Stimulated activated CD8-positive, alpha-beta memory T cell treated with anti-CD3 and anti-CD28 coated beads, Interleukin-4, amount 100 ng/mL, for 1 hour (primary cell): ENCODE measurements at places on chromosomes 6 and 20.

DNA sequence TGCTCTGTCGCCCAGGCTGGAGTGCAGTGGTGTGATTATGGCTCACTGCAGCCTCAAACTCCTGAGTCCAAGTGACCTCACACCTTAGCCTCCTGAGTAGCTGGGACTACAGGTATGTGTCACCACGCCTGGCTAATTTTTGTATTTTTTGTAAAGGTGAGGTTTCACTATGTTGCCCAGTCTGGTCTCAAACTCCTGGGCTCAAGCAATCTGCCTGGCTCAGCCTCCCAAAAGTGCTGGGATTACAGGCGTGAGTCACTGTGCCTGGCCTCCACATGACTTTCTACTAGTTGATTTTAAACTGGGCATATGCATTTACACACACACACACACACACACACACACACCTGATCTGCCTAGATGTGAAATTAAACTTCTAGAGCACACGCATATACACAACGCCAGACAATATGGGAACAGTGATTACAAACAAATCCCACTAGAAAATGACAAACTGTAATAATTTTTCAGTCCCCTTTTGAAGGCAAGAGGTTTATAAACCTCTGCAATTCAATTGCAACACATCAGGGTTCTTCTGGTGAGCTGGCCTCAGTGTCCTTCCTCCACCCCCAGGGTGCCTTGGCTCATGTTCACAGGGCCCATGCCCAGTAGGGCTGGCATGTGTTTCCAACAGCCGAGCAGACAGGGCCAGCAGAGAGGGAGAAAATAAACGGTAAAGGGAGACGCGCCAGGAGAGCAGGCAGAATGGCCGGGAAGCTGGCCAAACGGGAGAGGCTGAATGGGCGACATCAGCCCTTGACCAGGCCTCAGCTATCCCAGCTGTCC is 31.2 kb downstream of the PARD6B start:
- no peak for DNase-seq

GRCh38 chr6:75386050-75386770 is 101.6 kb upstream of the TMEM30A start:
- no peak for DNase-seq

DNA sequence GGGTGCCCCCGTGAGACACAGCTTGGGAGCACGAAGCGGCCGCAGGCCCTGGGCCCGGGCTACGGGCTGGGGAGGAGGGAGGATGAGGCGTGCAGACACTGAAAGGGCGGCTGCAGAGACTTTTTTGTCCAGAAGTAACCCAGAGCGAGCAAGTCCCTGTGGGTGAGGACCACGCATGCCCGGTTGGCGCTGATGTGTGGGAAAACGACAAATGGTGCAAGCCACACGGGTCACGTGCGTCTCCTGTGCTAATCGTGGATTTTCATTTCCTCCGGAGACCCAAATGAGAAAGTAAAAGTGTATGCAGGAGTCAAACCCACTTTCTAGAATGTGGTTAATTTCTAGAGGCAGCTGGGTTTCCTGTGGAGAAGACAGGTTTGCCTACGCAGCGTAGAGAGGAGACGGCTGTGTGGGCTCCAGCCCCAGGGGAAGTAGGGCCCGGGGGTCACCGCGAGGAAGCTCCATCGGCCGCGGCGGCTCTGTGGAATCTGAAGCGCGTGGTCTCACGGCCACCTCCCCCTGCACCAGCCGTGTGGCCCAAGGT is 19.0 kb downstream of the DLL1 start:
- no peak for DNase-seq

GRCh38 chr20:36485286-36485685 is 56.0 kb upstream of the MYL9 start:
- no peak for DNase-seq

DNA sequence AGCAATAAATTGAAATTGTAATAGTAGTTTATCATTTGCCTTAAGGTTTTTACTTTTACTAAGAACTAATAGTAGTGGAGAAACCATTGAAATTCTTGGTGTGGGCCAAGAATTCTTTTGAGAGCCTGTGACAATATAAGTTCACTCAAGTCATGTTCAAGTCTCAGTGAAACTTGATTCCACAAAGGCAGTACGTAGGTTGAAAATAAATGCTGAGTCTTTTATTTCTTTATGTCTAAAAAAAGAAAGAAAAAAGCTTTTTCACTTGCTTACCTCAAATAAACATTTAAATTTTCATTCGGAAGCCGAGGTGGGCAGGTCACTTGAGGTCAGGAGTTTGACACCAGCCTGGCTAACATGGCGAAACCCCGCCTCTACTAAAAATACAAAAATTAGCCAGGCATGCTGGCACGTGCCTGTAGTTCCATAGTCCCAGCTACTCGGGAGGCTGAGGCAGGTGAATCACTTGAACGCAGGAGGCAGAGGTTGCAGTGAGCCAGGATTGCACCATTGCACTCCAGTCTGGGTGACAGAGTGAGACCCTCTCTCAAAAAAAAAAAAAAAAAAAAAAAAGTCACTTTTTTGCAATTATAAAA is 57.8 kb upstream of the NELFCD start:
- no peak for DNase-seq

DNA sequence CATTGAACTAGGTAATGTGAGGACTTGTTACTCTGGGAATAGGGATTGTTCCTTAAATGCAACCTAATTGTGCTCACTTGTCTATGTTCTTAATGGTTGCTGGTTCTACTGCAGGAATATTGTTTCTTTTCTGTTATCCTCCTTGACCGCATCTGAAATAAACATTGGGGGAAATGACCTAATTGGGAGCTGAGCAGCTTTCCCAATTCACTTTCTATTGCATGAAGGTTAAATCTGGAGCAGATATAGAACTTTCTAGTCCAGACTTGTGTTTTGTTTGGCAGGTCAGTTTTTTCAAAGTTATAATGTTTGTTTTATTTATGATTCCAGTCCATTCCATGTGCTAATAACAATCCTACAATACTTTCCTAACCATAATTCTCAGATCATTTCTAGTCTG is 981.0 kb upstream of the CITED2 start:
- no peak for DNase-seq

GRCh38 chr6:129890164-129890563 is 29.0 kb upstream of the TMEM244 start:
- no peak for DNase-seq

DNA sequence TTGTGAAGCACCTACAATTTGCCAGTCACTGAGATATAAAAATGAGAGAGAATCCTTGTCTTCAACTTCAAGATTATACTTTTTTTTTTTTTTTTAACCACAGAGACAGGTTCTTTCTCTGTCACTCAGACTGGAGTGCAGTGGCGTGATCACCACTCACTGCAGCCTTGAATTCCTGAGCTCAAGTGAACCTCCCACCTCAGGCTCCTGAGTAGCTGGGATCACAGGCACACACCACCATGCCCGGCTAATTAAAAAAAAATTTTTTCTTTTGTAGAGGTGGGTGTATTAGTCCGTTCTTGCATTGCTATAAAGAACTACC is 51.6 kb upstream of the PMEPA1 start:
- DNase-seq = no peak

GRCh38 chr6:14655201-14656061 is 537.9 kb downstream of the CD83 start:
- DNase-seq = no peak

DNA sequence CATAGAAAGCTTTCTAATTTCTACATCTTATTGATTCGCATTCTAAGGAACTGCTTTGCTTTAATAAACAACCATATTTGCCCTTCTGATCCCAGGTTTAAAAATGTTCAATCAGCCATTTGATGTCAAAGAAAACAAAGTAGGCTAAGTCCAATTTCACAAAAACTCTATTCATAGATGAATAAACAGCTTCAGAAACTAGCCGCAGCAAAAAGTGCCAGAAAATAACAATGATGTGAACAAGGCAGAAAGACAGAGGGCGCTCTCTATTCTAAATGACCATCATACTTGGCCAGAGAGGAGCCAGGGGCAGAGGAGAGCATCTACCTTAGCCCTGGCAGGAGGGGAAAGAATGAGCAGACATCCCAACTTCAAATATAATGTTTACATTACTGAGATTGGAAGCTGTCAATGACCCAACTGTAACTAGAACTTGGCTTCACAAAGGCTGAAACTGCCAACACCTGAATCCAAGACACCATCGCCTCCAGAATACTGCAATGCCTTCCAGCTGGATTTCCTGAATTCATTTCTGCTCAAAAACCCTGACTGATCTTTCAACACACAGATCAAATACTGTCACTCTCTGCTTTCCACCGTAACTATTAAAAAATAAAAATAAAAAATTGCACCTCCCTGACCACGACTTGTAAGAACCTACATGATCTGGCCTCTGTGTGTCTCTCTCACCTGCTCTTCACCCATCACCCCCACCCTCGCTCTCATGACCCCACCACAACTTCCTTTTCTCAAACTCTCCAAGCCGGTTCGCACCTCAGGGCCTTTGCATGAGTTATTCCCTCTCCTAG is 9.5 kb downstream of the CNKSR3 start:
- DNase-seq = no peak

GRCh38 chr6:133621751-133622150 is 267.2 kb upstream of the TCF21 start:
- DNase-seq = no peak

DNA sequence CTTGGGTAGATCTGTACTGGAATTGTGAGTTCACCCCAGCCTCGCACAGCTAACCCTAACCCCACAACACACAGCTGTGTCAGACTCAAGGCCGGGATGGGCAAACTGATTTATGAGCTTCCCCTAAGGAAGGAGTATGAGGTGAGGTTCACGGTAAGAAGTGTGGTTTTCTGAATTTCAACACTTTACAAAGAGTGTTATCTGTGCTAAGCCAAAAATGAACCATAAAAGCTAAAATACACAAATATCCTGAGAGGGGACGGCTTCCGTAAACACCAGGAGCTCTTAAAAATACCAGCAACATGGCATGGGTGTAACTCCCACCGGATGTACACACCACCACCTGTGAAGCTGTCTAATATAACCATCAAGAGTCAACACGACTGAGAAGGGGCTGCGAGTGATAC is 101.2 kb downstream of the ATP9A start:
- no peak for DNase-seq

DNA sequence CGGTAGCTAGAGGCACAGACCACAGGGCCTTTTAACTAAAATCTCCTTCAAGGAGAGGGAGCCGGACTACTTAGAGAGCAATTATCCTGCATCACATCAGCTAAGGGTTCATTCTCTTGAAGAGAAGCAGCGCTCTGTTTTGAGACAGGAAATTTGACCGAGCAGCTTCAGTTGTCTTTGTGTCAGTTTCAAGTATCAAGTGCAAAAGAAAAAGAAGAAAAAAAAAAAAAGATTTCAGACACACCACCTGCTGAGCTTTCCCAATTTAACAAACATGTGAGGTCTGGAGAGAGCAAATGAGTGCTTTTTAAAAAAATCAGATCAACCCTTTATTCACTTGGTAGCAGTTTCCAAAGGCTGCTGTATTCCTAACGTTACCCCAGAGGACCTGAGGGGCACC is 273.5 kb upstream of the POU3F2 start:
- no peak for DNase-seq

- no peak for DNase-seq
These were observed 124.3 kb upstream of the CNR1 start for GRCh38 chr6:88290411-88290810.

GRCh38 chr6:52524918-52525317 is 51.9 kb downstream of the TRAM2 start:
- no peak for DNase-seq

GRCh38 chr20:35279533-35280174 is 1.7 kb upstream of the MMP24OS start:
- no peak for DNase-seq

GRCh38 chr6:108078191-108078590 is 3.6 kb upstream of the OSTM1 start:
- DNase-seq = no peak

DNA sequence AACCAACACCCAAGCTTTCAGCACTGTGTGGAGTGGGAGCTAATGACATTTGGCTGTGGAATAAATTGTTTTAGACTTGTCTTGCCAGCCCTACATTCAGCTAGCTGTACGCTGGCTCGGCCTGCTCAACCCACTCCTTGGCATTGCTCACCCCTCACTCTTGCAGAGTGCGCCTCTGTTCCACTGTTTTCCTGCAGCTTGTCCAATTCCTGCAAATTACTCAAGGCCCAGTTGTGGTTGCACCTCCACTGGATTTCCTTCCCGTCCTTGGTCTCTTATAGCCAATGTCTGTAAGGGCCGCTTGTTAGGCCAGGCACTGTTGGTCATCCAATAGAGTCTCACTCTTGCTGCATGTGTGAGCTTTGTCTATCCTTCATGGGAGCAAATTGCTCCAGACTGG is 289.2 kb upstream of the RNF24 start:
- no peak for DNase-seq

DNA sequence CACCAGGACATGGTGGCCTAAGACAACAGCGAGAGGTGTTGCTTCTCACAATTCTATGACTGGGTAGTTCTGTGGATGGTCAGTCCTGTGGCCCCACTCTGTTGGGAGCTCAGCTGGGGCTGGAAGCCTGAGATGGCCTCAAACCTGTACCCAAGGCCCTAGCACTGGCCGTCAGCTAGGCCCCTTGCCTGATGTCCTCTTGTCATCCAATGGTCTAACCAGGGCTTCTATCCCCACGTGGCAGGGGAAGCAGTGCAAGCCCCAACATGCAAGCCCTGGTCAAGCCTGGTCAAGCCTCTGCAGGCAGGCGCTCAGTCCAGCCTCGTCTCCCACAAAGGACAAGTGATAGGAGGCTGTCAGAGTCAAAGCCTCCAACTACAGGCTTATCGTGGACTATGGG is 196.5 kb upstream of the CST7 start:
- no peak for DNase-seq

- no peak for DNase-seq
These were observed 15.4 kb upstream of the MYLK2 start for GRCh38 chr20:31803552-31804291.

DNA sequence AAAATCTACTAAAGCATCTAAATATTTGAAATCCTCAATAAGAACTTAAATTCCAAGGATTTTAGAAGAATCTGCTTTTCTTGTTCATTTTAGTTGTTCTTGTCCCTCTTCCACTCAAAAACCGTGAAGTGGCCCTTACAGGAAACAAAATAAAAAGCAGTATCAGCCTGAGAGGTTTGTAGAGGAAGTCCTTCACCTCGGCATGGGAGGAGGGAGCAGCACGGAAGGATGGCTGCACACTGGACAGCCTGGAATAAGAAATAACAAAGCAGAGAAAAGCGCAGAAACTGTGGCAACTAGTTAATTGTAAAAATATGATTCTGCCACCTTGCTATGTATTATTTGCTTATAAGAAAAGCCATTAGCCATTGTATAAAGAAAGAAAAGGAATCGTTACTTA is 46.1 kb downstream of the RALGAPA2 start:
- no peak for DNase-seq

GRCh38 chr6:33878562-33878961 is 74.8 kb upstream of the MLN start:
- no peak for DNase-seq

DNA sequence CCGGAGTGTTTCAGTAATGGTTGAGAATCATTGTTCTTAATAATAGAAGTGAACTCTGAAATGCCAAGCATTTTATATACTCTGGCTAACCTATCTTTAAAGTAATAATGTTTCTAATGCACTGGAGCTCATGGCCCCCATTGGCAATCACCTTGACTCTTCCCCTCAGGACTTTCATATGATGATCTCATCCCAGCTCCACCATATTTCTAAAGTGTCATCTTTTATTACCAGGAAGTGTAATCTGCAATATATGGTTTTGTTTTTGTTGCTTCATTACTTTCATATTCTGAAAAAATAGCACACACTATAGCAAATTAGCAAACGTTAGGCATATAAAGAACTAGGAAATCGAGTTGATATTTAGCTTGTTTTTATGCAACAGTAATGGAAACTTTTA is 60.3 kb downstream of the TULP4 start:
- DNase-seq = no peak

- DNase-seq = no peak
These were observed 13.7 kb upstream of the PRDM13 start for GRCh38 chr6:99592900-99593299.

GRCh38 chr20:40279390-40279789 is 409.6 kb downstream of the MAFB start:
- DNase-seq = no peak
